ENCODE measurements at places on chromosomes 2 and 18.

DNA sequence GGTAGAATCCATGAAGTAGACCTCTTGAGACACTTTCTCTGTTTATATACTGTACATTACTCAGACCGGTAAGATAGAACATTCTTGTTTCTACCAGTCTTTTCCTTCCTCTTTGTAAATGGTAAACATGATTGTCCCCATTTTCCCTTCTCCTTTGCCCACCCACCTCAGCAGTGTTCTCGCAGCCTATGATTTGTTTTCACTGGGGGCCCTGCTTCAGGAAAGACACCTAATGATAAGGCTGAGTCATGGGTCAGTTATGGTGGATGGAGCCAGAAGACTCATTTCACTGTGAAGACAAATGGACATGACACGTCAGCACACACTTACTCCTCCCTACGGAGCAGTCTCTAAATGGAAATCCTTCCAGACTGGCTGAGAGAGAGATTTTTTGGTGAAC is 23.7 kb downstream of the CENPO start:
- no peak for DNase-seq

DNA sequence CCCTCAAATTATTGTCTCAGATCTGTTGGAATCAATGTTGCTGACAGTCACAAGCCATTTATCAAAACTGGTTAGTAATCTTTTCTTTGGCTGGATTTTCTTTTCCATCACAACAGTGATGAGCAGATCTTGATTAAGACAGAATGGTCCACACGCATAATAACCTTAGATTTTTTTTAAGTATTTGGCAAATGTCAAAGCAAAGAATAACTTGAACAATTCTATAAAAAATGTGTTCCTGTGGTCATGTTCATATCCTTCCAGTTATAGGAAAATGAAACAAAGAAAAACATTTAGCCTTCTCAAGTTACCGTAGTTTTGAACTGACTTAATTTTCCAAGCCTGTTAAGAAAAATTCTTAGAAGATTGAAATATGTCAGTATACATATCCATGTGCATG is 659.9 kb upstream of the ID2 start:
- no peak for DNase-seq

GRCh38 chr18:62937065-62937464 is 221.7 kb downstream of the PHLPP1 start:
- DNase-seq: no peak

DNA sequence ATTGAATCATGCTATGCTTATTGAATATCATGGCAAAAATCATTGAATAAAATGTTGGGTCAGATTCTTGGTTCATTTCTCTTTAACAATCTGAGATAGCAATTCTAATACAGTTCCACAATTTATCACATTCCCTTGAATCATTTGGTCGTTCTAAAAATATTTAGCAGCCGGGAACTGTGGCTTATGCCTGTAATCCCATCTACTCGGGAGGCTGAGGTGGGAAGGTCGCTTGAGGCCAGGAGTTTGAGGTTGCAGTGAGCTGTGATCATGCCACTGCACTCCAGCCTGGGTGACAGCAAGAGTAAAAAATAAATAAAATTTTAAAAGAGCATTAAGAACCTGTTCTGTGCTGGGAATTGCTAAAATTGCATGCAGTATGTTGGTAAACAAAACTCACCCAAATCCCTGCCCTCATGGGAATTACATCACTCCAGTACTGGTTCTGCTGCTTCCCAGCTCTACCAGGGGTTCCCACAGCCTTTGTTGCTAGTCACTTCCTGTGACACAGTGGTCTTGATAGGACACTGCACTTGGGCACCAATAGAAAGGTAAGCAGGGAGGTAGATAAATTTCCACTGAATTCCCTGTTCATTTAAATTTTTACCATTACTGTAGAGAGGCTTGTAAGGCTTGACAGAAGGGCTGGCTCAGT is 200.4 kb downstream of the CTNNA2 start:
- no peak for DNase-seq

GRCh38 chr2:86697551-86698104 is 22.5 kb upstream of the RMND5A start:
- no peak for DNase-seq

DNA sequence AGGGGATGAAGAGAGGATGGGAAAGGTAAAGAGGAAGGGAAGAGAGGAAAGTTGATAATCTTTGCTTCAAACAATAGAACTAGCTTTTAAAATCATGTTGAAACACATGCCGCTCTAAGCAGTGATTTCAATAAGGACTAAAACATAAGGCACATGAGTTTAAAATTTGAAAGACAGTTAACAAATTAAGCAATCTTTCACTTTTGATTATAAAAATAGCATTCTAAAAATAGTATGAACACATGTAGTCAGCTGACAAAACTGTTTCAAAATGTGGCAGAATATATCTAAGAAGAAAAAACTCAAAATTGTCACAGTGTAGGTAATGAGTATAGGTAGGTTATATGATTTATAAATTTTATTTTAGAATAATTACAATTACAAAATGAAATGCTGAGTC is 25.3 kb downstream of the PSME4 start:
- DNase-seq: no peak

DNA sequence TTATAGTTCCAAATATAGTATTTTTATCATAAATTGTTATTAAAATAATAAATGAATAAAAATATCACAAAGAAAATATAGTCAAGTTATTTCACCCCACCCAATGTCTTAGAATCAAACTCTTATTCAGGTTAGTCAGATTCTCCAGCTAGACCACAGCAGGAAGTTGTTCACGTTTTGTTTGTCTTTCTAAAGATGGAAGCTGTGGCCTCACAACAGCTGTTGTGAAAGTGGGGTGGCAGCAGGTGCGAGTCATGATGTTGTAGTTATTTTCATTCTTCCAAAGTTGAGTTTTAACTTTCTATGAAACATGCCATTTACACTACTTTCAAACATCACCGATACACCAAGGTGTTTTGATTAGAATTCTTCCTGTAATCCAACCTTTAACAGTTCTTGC is 272.9 kb downstream of the SLC8A1 start:
- no peak for DNase-seq

DNA sequence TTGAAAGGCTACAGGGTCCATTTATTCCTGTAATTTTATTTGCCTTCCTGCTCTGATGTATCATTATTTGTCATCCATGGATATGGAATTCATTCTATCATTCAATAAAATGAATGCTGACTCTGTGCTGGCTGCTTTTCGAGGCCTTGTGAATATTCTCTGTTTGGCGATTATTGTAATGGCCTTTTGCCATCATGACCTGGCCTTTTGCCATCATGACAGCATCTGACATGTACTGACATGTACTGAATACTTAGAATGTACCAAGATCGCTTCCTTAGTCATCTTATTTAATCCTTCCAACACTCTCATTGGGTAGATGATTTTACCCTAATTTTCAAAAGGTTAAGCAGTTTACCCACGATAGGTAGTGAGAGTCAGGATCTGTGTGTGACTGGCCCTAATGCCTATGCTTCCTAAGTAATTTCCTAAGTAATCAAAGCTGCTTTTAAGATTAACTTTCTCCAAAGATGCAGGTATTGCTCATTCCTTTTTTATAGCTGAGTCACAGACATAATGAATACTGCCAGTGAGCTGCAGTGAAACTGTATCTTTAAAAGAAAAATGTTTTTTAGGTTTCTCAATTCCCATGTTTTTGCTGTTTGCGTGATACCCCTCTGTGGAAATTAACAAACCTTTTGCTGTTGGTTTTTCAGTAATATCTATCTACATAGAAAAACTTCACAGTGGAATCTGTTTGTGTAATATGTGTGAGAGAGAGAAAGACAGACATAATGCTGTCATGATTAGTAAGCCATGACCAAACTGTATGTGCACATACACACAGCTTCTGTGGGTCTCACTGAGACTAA is 127.8 kb downstream of the CERS6 start:
- no peak for DNase-seq

GRCh38 chr2:219603771-219604170 is 6.1 kb downstream of the STK11IP start:
- no peak for DNase-seq

- no peak for DNase-seq
Measured at GRCh38 chr18:62341473-62341872, 16.4 kb downstream of the TNFRSF11A start.

DNA sequence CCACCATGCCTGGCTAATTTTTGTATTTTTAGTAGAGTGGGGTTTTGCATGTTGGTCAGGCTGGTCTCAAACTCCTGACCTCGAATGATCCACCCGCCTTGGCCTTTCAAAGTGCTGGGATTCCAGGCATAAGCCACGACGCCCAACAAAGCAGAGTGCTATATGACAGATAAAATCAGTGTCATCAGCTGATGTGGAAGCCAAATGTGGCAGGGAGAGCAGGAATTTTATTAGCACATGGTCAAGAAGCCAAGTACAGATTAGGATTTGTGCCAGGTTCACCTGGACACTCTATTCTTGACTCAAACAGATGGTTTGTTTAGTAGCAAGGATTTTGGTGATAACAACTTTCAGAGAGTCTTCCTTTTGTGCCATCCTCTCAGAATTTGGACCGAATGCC is 62.7 kb downstream of the LCLAT1 start:
- DNase-seq: no peak

DNA sequence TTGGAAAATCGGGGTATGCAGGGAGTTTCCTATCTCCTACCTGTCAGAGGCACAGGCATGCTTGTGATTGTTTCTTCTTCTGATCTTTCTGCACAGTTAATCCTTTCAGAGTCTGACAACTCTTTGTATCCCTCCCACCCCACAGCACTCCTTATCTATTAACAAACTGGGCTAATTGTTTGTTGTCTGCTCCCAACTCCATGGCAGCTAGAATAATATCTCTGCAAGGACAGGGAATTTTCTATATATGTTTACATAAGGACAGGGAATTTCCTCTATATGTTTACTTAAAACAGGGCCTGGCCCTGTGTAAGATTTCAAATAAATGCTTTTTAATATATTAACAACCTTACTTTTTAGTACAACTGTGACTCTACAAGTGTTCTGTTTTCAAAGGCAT is 36.0 kb upstream of the VRK2 start:
- DNase-seq: no peak

GRCh38 chr2:149082079-149082478 is 43.6 kb downstream of the LYPD6B start:
- no peak for DNase-seq

DNA sequence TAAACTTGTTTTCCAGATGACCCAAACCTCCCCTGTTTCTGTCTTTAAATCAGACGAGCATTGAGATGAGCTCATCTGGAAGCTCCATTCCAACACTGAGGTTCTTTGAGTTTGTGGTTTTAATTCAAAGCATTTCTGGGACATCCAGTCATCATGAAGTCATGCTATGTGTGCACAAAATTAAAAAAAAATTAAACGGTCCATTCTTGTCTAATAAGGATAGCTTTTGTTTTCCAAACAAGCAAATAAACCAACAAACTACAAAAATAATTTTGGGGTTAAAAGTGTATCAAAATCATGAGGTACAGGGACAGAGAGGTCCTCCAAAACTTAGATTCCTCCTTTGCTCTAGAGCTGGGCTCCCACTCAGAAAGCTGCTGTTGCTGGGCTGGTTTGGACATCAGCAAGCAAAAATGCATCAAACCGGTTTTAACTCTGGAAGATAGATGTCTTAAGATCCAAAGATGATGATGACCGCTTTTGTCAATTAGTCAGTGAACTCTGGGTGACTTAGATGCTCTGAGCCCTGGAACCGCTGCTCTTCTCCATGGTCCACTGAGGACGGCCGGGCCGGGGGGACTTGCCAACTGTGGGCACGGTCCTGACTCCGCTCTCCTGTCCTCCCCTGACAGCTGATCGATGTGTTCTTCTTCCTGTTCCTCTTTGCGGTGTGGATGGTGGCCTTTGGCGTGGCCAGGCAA is 65.4 kb downstream of the TRPM8 start:
- DNase-seq: no peak

Measured in C1 segment of cervical spinal cord (tissue), 14 donors.